ENCODE measurements at places on chromosomes 1 and 21. TPM values are rescaled to one million over a fixed set of nuclear protein-coding genes. Genes with fewer than 3 reads are reported as not detected.

Gene IFI6
- 170 TPM for total RNA-seq

Gene YARS1
- total RNA-seq: 126 TPM

Gene DNAJC16
- 24.3 TPM for total RNA-seq

Gene CACNA1S
- 0.12 TPM for total RNA-seq

Gene UBE2U
- total RNA-seq: not detected

Gene UTS2
- 0.58 TPM for total RNA-seq

Gene OR2L13
- total RNA-seq: not detected

Gene CEP104
- 44.8 TPM for total RNA-seq

Gene KRTAP19-1
- total RNA-seq: not detected

Gene ABCA4
- total RNA-seq: 1.7 TPM

Gene C1orf232
- not detected for total RNA-seq

Gene IRF6
- 15.7 TPM for total RNA-seq

Gene CFHR2
- not detected for total RNA-seq

Gene DENND2C
- 3.2 TPM for total RNA-seq

Gene PCSK9
- 18.7 TPM for total RNA-seq

Gene RPE65
- not detected for total RNA-seq

Gene PLEKHN1
- total RNA-seq: 5.1 TPM

Gene C1orf141
- total RNA-seq: 0.45 TPM

Gene LINGO4
- 0.63 TPM for total RNA-seq

Gene RAB7B
- 13.4 TPM for total RNA-seq

Gene NTRK1
- 0.47 TPM for total RNA-seq

Gene HFM1
- 0.73 TPM for total RNA-seq

Gene EPHB2
- total RNA-seq: 15.9 TPM

Gene AQP10
- total RNA-seq: 0.20 TPM

Gene ACKR1
- total RNA-seq: 16.8 TPM

Gene CASQ2
- total RNA-seq: 0.32 TPM

Gene C1QA
- 476 TPM for total RNA-seq

Gene CFAP45
- 4.7 TPM for total RNA-seq

Gene USH2A
- not detected for total RNA-seq

Gene ENO1
- total RNA-seq: 1,734 TPM

Gene FMO5
- total RNA-seq: 29.0 TPM

Gene TNNI3K
- total RNA-seq: 1.6 TPM

Gene TDRKH
- total RNA-seq: 10.5 TPM

Gene WNT2B
- 4.5 TPM for total RNA-seq

Gene TEKT2
- total RNA-seq: 0.32 TPM

Gene LORICRIN
- total RNA-seq: not detected

Gene HSD3B2
- not detected for total RNA-seq

Gene MTARC1
- 33.5 TPM for total RNA-seq

Gene NDUFS2
- total RNA-seq: 67.7 TPM

Gene PCAT6
- 2.4 TPM for total RNA-seq

Gene CLSTN1
- total RNA-seq: 73.1 TPM

Gene SLC9A1
- 63.8 TPM for total RNA-seq

Gene C1orf167
- total RNA-seq: 14.4 TPM

Gene DEPDC1
- 0.81 TPM for total RNA-seq

Gene TFF2
- not detected for total RNA-seq

Gene AMY1C
- 3.7 TPM for total RNA-seq

Gene FOXO6
- total RNA-seq: 0.63 TPM

Gene RPL22
- total RNA-seq: 265 TPM

Measured in left lung (tissue), 14 donors.